ENCODE measurements at places on chromosomes 5 and 9. TPM values are rescaled to one million over a fixed set of nuclear protein-coding genes. Genes with fewer than 3 reads are reported as not detected.

GRCh38 chr5:177361418-177362291, 3.9 kb downstream of the RGS14 start:
- DNase-seq: peak; percentile 64

DNA sequence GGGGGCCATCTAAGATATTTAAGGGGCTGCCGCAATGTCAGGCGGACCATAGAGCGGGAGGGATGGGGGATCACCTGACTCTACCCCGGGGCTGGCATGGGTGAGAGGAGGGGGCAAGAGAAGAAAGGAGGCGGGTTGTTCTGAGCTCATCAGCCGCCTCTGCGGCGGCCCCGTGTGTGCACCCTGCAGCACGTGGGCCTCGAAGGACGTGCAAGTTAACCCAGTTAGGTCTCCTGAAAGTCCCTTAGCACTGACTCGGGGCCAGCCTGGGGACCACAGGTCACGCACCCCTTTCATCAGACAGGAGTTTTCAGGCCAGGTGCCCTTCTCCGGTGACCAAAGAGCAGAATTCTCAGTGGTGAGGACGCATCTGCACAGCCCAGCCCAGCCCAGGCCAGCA, 58.0 kb downstream of the UBE2QL1 start:
- no peak for DNase-seq

GRCh38 chr5:44605926-44606325, 202.8 kb upstream of the MRPS30 start:
- no peak for DNase-seq

GRCh38 chr9:31084350-31084749, 1300.1 kb upstream of the ACO1 start:
- no peak for DNase-seq

- no peak for DNase-seq
These were observed 27.8 kb upstream of the LAMC3 start for GRCh38 chr9:130981002-130981755.

MTAP gene
- 28.8 TPM for total RNA-seq

STKLD1 gene
- 2.7 TPM for total RNA-seq

DDX4 gene
- not detected for total RNA-seq

All from B cell (primary cell).